SK-N-SH (cell line): ENCODE measurements at places on chromosomes 6 and 20. TPM values are rescaled to one million over a fixed set of nuclear protein-coding genes. Genes with fewer than 3 reads are reported as not detected.

GRCh38 chr6:39980839-39981580 is 46.7 kb upstream of the MOCS1 start:
- H3K36me3 ChIP-seq = no peaks in the 10 kb centered on the region
- no peaks in the 10 kb centered on the region for H3K27me3 ChIP-seq
- no peak overlapping the region for H3K4me3 ChIP-seq
- H3K4me1 ChIP-seq = no peaks in the 10 kb centered on the region

DNA sequence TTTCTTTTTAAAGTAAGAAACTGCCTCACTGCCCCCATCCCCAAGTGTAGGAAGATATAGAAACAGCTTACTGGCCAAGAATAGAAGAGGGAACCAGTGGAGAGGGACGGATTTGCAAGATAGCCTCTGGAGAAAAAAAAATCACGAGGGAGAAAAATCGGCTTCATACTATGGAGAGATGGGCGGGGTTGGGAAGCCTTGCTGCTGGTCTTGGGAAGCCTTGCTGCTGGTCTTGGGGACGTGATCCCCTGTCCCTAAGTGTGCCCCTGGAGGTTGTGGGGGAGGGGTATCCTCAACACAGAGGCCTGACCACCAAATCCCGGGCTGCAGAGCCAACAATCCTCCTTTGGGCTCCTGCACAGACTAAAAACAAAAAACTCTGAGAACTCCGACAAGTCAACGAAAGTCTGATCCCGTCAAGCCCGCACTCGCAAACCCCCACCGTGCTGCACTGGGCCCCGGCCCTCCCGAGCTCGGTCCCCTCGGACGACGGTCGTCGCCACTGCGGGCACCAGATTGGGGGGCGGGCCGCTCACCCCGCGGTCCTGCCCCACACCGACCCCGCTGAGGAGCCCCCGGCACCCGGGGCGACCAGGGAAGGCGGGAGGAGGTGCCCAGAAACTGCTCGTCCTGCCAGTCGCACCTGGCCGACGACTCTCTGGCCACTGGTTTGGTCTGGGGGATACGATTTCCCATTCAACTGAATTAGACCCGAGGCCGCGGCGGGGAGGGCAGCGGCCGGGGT is 750 bp downstream of the MAP7 start:
- no peaks in the 10 kb centered on the region for H3K36me3 ChIP-seq
- peaks cover 12% of the 10 kb centered on the region; the same call in 1 of the 2 replicates for H3K27me3 ChIP-seq
- H3K27ac ChIP-seq = peak overlapping the region; percentile 55; the same call in 1 of the 2 replicates

- H3K36me3 ChIP-seq = no peaks in the 10 kb centered on the region
- H3K4me3 ChIP-seq = no peak overlapping the region
- no peaks in the 10 kb centered on the region for H3K27me3 ChIP-seq
- H3K27ac ChIP-seq = no peak overlapping the region
- no peak for DNase-seq
- no peaks in the 10 kb centered on the region; the same call in 1 of the 2 replicates for H3K4me1 ChIP-seq
Measured at GRCh38 chr20:11792568-11792953, 125.1 kb upstream of the BTBD3 start.

DNA sequence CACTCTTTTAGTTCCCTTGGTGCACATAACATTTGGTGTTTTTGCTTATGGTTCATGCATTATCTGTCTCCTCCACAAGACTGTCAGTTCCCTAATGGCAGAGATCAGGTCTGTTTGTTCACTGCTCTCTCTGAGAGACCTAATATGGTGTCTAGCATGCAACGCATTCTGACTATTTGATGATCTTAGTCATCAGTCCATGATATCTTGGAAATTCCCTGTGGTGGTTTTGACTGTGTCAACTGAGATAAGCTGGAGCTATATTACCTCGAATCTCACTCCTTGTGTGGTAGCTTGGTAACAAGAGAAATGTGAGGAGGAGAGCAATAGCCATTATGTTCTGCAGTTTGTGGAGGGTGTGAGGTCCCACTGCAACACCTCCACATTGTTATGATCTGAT is 229.8 kb downstream of the FRK start:
- DNase-seq = no peak
- no peaks in the 10 kb centered on the region for H3K36me3 ChIP-seq
- no peaks in the 10 kb centered on the region for H3K27me3 ChIP-seq
- no peak overlapping the region for H3K27ac ChIP-seq
- no peaks in the 10 kb centered on the region for H3K4me1 ChIP-seq

DNA sequence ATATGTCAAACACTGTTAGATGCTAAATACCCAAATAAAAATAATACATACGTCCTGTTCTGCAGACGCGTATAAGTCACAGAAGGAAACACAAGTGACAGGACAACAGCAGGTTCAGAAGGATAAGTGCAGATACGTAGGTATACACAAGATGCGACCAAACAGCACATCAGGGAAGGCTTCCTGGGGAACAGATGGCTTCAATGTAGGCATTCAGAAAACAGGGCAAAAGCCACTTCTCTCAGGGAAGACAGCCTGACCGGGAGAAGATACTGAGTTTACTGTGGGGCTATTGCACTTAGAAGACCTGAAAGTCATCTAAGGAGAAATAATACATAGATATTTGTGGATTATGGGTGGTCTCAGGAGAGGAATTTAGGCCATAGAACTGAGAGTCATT is 1.9 kb downstream of the HLA-DPA1 start:
- H3K4me1 ChIP-seq = peaks cover 3% of the 10 kb centered on the region; the same call in 1 of the 2 replicates
- no peaks in the 10 kb centered on the region for H3K36me3 ChIP-seq
- peaks cover 14% of the 10 kb centered on the region for H3K27me3 ChIP-seq
- H3K27ac ChIP-seq = no peak overlapping the region

GRCh38 chr6:95133578-95133977 is 443.8 kb upstream of the MANEA start:
- no peak overlapping the region for H3K4me3 ChIP-seq
- H3K36me3 ChIP-seq = no peaks in the 10 kb centered on the region
- no peak overlapping the region for H3K27ac ChIP-seq

DNA sequence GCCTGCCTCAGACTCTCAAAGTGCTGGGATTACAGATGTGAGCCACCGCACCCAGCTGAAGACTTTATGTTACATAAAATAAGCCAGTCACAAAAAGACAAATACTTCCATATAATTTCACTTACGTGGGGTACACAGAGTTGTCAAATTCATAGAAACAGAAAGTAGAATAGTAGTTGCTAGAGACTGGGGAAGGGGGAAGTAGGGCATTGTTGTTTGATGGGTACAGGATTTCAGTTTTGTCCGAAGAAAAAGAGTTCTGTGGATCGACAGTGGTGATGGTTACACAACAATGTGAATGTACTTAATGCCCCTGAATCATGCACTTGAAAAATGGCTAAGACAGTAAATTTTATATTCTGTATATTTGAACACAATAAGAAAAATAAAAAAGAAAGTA is 41.6 kb upstream of the ANKEF1 start:
- no peak for DNase-seq
- H3K4me1 ChIP-seq = no peaks in the 10 kb centered on the region; the same call in 1 of the 2 replicates
- H3K4me3 ChIP-seq = no peak overlapping the region
- H3K27ac ChIP-seq = no peak overlapping the region
- no peaks in the 10 kb centered on the region for H3K27me3 ChIP-seq

- H3K4me3 ChIP-seq = no peak overlapping the region
- peak overlapping the region; percentile 91 for H3K27ac ChIP-seq
Measured at GRCh38 chr20:44720997-44721784, 6.0 kb downstream of the CCN5 start.

Gene ZKSCAN8
- polyA plus RNA-seq = 4.3 and 5.8 TPM in 2 replicates

Gene DEFB132
- polyA plus RNA-seq = not detected in 2 replicates

Gene JARID2
- polyA plus RNA-seq = 3.4 and 3.7 TPM in 2 replicates

Gene CSE1L
- 18.8 and 21.1 TPM in 2 replicates for polyA plus RNA-seq

Gene TMC2
- polyA plus RNA-seq = not detected in 2 replicates
